ENCODE measurements at places on chromosomes 4 and X.
A peak's percentile ranks its signal among the peaks of the same experiment; 100 is the strongest.

GRCh38 chrX:119529345-119530276 lies 35.6 kb downstream of the STEEP1 start:
- no peak for DNase-seq

GRCh38 chr4:164501074-164501473 lies 252.9 kb upstream of the SMIM31 start:
- no peak for DNase-seq

DNA sequence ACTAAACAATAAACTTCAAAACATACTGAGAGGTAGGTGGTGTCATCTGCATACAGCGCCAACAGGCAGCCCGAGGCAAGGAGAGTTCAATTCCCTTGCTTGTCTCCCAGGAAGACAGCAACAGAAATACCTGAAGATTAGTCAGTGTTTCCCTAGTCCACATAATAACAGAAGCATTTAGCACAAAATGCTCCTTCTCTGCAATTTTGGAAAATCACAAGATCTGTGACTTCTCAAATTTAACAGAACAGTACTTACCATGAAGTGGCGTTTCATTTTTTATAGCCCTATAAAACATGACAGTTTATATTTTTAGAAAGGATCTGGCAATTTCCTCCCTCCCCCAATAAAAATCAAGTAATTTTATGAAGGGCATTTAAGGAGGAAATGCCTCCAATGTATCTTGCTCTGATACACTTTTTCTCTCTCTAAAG lies 67.1 kb upstream of the MYOZ2 start:
- DNase-seq: no peak

GRCh38 chr4:58600290-58600689 lies 1490.1 kb upstream of the IGFBP7 start:
- no peak for DNase-seq

DNA sequence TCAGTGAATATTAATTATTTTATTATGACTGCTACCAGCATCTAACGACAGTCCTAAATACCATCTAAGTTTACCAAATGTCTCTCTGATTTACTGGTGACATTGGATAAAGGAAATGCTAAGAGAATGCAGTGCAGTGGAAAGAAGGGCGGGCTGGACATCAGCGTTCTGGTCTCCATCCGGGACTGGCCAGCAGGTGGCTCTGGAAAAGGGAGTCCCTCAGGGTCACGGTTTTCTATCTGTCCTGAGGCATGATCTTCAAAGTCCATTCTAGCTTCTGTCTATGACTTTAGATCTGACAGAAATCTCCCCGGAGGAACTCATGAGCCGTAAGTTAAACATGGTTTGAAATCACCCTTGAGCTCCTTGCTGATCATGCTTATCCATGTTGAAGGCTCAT lies 3.3 kb downstream of the TRIM2 start:
- DNase-seq: peak; percentile 30

DNA sequence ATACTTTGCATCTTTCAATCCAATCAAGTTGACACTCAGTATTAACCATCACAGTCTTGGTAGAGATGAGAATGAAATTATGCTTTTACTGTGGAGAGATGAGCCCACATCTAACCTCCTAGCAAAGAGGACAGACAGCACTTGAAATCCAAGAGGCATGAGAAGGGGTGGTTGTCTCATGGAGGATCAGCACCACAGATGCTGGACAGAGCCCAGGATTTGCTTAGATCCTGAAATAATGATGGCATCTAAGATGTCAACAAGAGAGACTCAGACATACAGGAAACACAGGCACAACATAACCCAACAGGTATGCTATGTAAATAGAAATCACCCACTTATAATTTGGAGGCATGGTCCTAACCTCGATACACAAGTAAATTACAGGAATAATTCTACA lies 74.3 kb upstream of the VCX2 start:
- no peak for DNase-seq

DNA sequence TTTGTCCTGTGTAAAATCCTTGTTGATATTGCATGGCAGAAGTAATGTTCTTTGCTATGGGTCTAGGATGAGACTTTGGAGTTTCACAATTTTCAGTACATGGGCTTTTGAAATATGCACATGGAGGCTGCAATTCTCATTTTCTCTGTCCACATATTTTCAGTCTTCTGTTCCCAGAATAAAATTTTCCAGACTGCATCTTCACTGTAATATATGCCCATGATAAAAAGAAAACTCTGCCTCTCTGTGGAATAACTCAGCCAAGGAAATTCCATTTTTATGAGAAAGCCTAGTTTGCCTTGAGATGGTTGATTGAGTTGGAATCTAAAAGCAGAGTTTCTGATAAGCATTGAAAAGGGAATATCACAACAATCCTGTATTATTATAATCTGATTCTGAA lies 601.4 kb upstream of the AADAT start:
- no peak for DNase-seq

- no peak for DNase-seq
Observed at GRCh38 chrX:119325456-119325855, 73.7 kb upstream of the SLC25A43 start.

DNA sequence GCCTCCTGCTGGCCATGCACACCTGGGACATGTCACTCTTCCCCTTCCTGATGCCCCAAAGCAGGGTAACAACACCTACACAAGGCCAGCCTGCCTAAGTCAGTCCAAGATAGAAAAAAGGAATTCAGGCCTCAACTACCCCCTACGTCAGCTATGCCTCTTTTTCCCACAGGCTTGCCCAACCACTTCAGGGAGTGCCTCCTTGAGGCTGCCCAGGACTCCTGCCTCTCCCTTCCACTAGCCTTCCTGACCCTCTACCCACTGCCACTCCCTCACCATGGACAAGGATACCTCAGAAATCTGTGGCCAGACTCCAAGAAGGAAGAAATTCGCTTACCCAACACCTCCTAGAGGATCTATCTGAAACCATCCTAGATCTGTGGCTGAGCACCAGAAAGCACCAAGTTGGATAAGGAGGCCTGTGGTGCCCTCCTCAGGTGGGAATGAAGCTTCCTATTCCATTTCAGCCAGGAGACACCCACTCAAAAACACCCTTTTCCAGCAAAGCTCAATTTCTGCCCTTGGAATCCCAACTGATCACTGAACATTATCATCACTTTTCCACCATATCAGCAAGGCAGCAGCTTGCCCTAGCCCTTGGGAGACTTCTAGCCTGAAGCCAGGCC lies 1.8 kb downstream of the KDM5C start:
- DNase-seq: no peak

DNA sequence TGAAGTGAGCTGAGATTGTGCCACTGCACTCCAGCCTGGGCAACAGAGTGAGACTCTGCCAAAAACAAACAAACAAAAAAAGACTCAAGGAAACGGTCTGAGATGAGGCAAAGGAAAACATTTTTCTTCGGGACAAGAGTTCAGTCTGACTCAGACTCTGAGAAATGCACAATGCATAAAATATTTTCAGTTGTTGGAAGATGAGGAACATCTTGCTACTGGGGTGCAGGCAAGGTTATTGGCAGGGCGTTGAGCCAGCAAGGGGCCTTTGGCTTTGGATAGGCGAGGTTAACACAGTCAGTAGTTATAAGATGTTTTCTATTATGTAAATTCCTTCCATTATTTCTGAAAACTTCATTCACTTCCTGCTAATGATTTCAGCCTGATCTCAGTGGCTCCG lies 96.1 kb upstream of the VCX start:
- no peak for DNase-seq

DNA sequence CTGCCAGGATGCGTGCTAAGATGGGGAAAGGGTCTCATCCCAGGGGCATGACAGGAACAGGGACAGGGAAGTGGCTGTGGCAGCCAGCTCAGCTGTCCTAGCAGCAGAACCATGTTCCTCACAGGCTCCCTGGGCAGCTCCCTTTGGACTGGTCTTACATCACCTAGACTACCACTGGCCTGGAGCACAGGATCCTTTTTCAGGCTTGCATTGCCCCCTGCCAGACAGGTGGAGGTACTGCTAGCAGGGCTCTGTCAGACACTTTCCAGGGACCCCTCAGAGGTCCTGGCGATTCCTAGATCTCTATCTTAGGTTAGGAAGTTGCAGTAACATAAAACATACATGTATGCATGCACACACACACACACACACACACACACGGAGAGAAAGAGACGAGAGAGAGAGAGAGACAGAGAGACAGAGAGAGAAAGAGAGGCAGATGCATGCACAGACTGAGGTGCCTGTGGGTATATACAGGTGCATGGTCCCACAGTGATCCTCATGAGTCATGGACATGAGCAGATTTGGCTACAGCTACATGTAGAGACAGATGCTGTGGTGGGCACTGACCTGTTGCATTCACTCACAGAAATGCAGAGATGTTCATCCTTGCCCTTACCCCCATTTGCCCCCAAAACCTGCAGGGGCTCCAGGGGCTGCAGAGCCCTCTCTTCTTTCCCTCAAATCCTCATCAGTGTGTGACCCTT lies 63.6 kb downstream of the STARD8 start:
- DNase-seq: no peak

DNA sequence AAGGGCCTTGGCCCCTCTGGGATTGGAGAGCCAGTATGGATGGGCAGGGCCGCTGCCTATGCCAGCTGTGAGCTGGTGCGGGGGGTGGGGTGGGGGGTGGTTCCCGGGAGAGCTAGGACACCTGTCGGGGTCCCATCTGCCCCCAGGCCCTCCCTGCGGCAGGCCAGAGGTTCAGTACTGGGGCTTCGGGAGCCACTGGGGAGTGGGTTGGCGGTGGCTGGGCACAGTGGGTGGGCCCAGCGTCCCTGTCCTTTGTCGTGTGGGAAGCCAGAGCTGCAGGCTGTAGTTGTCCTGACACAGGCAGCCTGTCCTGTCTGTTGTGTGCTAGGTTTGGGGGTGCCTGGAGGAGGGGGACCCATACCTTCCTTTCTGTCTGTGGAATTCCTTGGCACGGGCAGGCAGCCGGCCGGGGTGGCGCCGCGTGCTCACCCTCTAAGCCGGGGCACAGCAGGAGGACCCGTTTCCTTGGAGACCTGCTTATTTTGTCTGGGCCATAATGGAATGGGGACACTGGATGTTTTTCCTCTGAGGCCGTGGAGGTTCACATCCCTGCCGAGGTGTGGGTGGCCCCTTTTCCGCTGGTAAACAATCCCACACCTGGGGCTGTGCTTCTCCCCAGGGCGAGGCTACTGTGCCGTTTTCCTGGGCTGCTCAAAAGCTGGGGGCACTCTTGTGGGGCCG lies 14.8 kb downstream of the DOK7 start:
- no peak for DNase-seq

DNA sequence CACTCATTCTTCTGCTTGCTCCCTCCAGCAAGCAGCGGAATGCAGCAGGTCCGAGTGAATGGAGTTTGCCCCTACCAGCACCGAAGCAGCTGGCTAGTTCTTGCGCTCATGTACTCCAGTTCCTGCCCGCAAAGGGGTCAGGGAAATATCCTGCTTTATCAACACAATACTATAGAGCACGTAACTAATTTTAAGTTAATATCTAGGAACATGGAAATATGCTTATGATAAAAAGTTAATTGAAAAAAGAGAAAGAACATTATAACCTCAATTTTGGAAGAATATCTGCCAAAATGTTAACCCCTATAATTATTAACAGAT lies 195.6 kb downstream of the SNCA start:
- DNase-seq: no peak

DNA sequence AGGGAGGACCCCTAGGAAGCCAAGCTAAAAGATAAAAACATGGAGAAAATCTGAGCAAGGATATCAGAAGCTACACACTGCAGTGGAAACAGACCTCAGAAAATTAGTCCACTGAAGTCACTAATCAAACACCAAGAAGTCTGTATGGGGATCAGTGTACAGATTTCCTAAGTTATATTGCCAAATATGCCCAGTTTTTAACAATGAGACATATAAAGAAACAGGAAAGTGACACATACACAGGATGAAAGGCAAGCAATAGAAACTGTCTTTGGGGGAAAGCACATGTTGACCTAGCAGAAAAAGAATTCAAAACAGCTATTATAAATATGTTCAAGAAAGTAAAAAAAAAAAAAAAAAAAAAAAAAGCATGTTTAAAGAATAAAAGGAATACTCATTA lies 153.7 kb downstream of the PPP4R3C start:
- no peak for DNase-seq

DNA sequence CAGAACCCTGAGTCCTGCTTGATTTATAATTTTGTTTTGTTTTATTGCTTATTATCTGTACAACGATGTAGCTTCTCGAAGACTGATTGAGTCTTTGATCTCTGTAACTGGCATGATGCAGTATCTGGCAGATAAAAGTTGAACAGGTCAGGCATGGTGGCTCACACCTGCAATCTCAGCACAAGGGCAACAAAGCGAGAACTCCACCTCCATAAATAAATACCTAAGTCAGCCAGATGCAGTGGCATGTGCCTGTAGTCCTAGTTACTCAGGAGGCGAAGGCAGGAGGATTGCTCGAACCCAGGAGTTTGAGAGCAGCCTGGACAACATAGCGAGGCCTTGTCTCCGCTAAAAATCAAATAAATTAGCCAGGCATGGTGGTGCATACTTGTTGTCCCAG lies 15.7 kb upstream of the WDR19 start:
- DNase-seq: no peak

DNA sequence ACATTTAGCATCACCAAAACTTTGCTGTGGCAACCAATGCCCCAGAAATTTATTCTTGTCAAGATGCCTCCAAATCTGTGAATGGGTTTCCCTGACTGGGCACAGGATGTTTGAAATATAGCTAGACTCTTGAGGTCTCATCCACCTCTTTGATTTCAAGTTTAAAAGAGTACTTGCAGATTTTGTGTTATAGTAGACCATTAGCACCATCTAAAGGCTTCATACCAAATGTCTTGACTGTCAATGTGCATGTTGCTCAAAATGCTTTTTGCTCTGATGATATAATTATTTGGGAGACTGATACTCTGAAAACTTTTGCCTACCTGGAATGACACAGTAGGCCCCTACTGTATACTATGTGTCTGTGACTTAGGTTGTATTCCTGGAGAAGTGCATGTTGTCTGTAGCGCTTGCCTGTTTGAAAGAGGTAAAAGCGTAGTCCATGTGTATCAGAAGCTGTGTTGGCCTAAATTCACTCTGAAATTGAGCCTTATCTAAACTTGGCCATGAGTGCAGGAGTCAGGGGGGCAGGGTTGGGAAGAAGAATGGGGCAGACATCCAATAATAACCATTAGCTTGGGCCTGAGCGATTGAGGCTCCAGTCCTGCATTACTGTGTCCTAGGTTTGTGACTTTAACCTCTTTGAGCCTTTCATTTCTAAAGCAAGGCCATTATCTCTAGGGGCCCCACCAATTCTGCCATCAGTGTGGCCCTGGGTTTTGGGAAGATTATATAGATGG lies 33.8 kb downstream of the NDP start:
- no peak for DNase-seq

GRCh38 chr4:123740236-123740635 lies 343.6 kb downstream of the SPRY1 start:
- no peak for DNase-seq

- DNase-seq: no peak
Observed at GRCh38 chrX:18272222-18272621, 51.5 kb upstream of the BEND2 start.

- DNase-seq: no peak
Observed at GRCh38 chr4:10974371-10974770, 289.8 kb upstream of the CLNK start.

GRCh38 chr4:23877758-23878229 lies 12.1 kb downstream of the PPARGC1A start:
- DNase-seq: no peak
